ENCODE measurements at places on chromosomes 11 and 22.

DNA sequence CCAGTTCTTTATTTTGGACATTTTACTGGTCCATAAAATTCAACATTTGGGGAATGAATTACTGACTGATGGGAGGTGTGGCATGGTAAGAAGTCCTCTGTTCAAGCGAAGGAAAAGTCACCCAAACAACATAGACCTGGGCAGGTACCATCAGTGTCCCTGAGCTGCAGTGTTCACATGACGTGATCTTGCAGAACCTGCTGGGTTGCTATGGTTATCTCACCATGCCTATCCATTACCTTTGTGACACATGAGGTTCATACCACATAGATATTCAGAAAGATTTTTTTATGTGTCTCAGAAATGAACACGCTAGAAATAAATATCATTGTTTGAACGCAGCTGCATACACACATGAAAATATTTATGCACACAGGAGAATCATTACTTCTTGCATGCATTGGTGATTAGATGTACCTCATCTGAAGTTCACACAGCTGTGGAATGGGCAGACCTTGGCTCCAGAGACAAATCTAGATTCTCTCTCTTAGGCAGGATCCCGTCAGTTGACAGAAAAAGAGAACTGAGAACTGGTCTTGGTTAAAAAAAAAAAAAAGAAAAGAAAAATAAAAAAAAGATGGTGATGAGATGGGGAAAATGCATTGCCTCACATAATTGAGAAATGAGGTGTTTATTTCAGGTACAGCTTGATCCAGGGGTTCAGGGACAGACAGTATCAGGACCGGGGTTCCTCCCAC, 21.4 kb upstream of the RCN1 start:
- no peak for DNase-seq

- DNase-seq, result no peak
Observed at GRCh38 chr11:69141742-69142141, 14.0 kb upstream of the SMIM38 start.

GRCh38 chr11:87239001-87239400, 201.3 kb downstream of the TMEM135 start:
- DNase-seq, result no peak

GRCh38 chr11:113138731-113139130, 175.7 kb upstream of the TTC12 start:
- no peak for DNase-seq

GRCh38 chr22:25970999-25971811, 198.1 kb upstream of the SEZ6L start:
- DNase-seq, result no peak

DNA sequence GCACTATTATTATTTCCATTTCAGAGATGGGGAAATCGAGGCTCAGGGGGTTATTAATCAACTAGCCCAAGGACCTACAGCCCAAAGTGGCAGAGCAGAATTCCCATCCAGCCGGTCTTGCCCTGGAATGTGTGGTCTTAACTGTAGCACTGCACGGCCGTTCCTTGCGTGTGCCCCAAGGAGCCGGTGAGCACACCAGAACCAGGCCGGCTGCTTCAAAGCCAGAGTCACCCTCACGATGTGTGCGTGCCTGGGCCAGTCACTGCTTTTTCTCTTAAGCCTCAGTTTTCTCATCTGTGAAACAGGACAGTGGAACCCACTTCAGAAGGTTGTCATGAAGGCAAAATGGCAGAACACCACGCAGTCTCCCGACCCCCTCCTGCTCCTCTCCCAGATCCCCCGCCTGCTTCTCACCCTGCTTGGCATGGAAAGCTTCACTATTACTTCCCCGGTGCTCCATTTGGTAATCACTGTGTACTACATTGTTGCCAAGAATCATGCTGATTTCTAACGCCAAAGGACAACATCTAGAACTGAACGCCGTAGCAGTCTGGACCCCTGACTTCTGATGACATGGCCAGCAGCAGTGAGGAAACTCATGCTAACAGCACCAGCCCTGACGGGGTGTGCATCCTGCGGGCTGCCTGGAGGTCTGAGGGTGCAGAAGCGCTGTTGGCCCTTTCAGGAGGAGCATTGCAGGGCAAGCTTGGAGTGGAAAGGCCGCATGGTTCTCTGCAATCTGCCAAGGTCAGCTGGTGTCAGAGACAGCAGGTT, 106.8 kb upstream of the B3GAT1 start:
- no peak for DNase-seq

DNA sequence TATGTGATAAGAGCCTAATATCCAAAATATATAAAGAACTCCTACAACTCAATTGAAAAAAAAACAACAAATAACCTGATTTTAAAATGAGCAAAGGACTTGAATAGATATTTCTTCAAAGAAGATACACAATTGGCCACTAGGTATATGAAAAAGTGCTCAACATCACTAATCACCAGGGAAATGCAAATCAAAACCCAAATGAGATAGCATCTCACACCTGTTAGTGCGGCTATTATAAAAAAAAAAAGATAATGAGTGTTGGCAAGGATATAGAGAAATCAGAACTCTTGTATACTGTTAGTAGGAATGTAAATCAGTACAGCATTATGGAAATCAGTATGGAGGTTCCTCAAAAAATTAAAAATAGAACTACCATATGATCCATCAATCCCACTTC, 5.9 kb upstream of the SIK2 start:
- DNase-seq, result no peak

- no peak for DNase-seq
Observed at GRCh38 chr11:121257976-121258375, 34.6 kb upstream of the SC5D start.

- no peak for DNase-seq
Observed at GRCh38 chr11:120182790-120183491, 27.9 kb upstream of the OAF start.

DNA sequence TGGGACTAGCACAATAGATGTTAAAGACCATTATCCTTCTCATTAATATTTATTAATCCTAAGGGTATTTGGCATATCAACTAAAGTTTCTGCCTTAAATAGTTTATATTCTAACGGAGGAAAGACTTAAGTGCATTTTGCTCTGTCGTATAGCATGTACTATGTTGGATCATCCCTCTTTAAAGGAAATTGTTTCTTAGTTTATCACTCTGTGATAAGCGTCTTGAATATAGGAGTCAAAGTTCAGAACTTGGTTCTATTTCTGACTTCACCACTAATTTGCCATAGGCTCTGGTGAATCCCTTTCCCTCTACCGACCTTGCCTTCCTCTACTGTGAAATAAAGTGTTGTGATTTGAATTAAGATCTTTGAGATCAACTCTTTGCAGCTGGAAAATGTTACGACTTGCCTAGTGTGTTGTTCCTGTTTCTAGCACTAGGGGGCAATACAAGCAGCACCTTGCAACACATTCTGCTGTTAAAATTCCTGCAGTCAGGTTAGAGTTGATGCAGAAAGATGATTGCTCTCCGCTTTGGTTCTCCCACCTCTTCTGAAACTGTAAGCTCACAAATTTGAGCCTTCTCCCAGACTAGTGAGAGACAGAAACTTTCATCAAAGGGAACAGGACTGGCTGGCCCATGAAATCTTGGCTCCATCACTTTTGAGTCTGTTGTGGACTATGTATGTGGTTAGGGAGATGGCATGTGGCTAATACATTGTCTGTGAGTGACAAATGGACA, 27.8 kb upstream of the ZNRF3 start:
- DNase-seq, result peak; percentile 49

GRCh38 chr11:26741036-26741435, 19.2 kb upstream of the SLC5A12 start:
- no peak for DNase-seq

- DNase-seq, result peak; percentile 12
Observed at GRCh38 chr11:123357990-123358827, 71.9 kb upstream of the GRAMD1B start.

- peak; percentile 81 for DNase-seq
Observed at GRCh38 chr11:88171982-88172381, 3.3 kb downstream of the RAB38 start.

GRCh38 chr11:17286332-17286731, 9.8 kb downstream of the NUCB2 start:
- no peak for DNase-seq

DNA sequence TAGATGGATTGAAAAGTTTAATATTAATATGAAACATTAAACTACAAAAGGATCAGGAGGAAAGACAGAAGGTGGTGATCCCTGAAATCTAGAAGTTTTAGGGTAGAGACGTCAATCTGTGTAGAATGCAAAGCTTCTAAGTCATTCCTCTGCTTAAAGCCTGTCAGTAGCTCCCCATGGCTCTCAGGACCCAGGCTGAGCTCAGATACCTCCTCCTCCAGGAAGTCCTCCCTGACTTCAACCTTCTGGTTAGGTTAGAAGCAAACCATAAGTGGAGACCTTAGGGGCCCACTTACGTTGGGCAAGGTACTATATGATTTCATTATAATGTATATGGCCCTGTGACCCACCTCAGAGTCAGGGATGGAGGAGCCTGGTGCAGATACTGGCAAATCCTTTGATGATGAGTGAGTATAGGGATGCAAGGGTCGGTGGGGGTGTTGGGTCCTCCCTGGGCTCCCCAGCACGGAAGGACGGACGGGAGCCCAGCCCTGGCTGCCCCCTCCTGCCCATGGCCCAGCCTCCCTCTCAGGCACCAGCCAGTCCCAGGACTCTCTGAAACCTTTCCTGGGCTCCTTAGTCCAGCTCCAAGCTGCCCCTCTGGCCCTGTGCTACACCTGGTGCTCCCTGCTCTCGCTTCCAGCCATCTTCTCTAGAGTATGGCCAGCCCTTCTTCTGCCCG, 3.2 kb upstream of the PPP6R3 start:
- DNase-seq, result no peak
